ENCODE measurements at places on chromosomes 4 and X.

DNA sequence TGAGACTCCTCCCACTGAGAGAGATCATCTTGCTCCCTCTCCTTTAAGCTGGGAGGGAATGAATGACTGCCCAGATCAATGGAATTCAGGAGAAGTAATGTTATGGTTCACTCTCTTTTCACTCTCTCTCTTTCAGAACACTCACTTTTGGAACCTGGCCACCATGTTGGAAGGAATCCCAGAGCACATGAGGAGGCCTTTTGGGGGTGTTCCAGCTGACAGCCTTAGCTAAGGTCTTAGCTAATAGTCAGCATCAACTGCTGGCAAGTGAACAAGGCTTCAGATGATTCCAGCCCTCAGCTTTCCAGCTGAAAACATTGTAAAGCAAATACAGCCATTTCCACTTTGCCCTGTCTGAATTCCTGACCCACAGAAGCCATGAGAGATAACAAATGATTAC lies 124.0 kb upstream of the CLNK start:
- DNase-seq, result no peak

- no peak for DNase-seq
Observed at GRCh38 chr4:78293348-78293747, 236.2 kb downstream of the FRAS1 start.

DNA sequence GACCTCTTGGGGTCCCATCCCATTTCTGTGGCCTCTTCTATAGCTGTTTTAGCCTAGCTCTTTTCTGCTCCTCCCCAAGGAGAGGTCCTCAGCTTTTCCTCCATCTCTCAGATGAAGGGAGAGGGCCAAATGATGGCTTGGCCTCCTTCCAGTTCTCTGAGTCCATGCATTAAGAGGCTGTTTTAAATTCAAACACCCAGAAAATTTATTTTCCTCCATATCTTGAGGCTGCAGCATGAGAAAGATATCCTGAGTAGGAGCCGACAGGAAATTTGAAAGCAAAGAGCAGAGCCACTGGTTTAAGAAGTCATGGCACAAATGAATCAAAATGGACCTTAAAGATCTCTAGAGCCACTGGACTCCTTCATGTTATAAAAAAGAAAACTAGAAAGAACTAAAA lies 558.8 kb downstream of the MID1IP1 start:
- DNase-seq, result no peak

DNA sequence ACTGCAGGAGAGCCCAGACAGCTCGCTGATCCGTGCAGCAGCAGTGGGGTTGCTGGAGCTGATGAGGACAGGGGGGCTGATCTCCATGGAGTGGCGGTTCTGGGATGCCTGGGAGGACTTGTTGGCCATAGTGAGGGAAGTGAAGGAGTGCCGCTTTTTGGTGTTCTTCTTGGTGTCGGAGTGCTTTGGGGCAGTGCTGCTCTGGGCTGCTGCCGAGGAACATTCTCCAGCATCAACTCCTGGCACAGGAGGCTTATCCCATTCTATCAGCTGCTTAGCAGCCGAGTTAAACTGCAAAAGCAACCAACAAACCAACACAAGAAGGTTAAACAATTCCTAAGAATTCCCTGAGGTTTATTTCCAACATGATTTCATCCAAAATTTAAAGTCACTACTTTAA lies 126.3 kb upstream of the CBR4 start:
- no peak for DNase-seq

DNA sequence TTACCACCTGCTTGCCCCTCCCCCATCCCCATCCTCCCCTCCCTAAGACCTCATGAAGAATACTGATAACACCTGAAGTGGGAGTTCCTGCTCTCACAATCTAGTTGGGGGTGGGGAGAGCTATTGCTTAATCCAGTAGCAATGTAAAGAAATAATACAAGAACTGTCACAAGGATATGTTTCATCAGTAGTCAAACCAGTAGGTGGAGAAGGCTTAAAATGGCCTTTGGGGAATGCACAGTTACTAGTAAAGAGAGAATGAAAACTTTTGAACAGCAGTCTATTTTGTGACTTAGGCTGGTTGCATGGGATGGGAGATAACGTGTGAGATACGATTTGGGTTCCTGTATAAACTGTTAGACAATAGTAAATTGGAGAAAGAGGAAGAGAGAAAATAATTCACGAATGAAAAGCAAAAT lies 6.0 kb downstream of the GALNT7 start:
- DNase-seq, result no peak

- peak; percentile 29 for DNase-seq
Observed at GRCh38 chr4:118351851-118352827, 664 bp downstream of the PRSS12 start.

DNA sequence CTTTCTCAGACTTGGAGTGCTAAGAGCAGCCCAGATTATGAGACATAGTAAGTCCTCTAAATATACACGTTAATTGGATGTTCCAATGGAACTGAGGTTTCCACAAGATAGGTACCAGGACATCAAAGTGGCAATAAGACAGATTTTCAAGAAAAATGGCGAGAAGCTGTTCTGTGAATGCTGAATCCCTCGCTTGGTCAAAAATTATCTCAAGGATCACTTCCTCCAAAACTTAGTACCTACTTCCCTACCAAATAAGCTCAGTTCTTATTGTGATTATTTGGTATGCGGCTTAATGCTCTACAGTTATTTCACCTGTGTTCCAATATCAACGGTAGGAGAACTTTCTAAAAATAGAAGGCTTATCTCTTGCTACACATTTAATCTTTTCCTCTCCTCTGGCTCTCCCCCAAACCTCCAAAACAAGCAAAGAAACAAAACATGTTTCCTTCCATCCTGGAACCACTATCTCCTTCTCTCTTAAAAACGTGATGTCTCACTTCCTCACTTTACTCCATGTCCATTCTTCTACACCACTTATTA lies 14.7 kb downstream of the PDGFC start:
- DNase-seq, result no peak
